MG63 (cell line): ENCODE measurements at places on chromosomes 6 and 20. TPM values are rescaled to one million over a fixed set of nuclear protein-coding genes. Genes with fewer than 3 reads are reported as not detected.
A peak's percentile ranks its signal among the peaks of the same experiment; 100 is the strongest.

DNA sequence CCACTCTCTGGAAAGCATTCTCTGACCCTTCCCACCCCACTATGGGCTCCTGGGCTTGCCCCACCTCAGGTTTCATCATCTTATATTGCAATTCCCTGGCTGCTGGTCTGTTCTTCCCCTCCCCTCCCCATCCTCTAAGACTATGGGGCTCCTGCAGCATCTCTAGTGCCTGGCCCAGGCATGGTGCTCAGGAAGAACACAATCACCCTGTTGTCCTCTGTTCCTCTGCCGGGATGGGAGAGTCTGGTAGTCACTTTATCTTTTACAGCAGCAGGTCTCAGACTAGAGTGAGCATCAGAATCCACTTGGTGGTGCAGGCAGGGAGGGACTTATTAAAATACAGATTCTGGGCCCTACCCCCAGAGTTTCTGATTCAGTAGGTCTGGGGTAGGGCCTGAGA is 5.0 kb upstream of the LPIN3 start:
- no peak for DNase-seq

REM1 gene
- total RNA-seq = not detected in 2 replicates

- DNase-seq = no peak
Observed at GRCh38 chr6:44270526-44271405, 516 bp downstream of the TMEM151B start.

DNA sequence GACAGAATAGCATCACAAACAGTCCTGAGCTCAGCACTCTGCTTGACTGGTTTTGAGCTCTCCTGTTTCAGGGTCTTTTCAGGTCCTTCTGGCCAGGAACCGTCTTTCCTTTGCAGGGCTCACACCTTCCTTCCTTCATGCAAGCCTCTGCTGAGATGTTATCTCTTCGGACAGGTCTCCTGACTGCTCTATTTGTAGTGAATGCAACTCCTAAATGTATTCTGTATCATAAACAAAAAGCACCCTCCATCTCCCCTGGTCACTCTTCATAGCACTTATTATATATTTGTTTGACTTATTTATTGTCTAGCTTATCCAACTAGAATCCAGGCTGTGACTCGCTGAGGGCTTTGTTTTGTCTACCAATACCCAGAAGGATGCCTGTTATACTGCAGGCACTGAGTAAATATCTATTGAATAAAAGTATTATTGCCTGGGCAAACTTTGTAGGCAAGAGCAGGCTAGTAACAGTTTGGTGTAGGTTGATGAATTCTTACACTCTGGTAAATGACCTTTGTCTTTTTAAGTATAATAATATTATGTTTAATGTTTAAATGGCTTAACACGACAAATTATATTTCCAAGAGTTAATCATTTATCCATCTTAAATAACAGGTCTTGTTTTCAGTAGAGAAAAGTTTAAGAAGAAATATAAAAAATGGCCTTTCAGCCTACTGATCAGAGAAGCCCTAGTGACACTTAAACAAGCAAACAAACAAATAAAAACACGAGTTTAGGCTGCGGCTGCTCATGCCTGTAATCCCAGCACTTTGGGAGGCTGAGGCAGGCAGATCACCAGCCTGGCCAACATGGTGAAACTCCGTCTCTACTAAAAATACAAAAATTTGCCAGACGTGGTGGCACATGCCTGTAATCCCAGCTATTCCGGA is 199.7 kb downstream of the BCAS1 start:
- peak; percentile 18 for DNase-seq

DNA sequence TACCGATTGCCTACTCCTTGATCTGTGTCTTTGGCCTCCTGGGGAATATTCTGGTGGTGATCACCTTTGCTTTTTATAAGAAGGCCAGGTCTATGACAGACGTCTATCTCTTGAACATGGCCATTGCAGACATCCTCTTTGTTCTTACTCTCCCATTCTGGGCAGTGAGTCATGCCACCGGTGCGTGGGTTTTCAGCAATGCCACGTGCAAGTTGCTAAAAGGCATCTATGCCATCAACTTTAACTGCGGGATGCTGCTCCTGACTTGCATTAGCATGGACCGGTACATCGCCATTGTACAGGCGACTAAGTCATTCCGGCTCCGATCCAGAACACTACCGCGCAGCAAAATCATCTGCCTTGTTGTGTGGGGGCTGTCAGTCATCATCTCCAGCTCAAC is 13.5 kb downstream of the CCR6 start:
- no peak for DNase-seq

DNA sequence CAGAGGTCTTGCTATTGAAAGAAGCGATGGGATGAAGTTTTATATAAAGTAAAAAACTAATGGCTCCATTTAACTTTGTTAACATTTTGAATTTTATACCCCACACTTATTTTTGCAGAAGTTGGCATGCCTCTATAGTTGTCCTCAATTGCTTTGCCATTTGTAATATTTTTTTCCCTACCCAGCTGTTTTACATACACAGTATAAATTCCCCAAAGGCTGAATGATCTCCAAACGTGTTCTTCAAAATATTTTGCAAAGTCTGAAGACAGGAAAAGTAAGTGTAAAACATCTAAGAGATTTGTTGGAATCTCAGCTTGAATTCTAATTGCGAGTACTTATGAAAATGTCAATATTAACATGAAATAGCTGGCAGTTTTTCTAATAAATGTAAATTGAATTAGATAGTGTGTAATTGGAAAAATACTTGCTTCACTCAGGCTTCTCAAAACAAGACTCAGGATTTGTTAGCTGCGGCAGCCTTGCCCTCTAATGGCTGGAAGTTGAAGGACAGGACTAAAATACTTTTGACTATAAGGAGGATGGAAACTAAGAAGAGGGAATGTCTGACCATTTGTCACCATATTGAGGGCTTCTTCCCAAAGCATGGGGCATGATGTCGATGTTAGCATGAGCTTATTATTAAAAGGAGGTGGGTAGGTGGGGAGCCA is 226.8 kb downstream of the UST start:
- no peak for DNase-seq

- no peak for DNase-seq
Observed at GRCh38 chr6:126102358-126102757, 116.0 kb downstream of the TRMT11 start.

LY6G6D gene
- total RNA-seq = not detected in 2 replicates
